Activated T-cell treated with anti-CD3 and anti-CD28 coated beads, Interleukin-2, amount 50 U/mL, for 1 hour (primary cell): ENCODE measurements at places on chromosomes 16 and 17.

GRCh38 chr17:67130768-67131167 is 86.4 kb downstream of the CACNG1 start:
- no peak for DNase-seq

DNA sequence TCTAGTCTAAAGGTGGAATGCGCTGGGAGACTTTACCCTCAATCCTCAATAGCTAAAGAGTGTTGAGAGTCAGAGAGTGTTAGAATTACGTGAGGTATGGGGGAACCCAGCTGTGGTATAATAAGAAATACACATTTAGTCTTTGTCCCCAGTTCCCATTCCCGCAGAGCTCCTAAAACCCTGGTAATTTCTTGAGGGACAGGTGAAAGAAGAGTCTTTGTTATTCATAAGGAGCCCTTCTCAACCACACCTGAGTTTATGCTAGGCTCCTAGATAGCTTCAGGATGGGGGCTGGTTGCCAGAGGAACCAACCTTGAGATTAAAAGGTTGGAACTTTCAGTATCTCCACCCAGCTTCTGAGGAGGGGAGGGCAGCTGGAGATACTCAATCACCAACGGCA is 5.8 kb downstream of the ZNF18 start:
- DNase-seq = no peak

- peak; percentile 66 for DNase-seq
Observed at GRCh38 chr17:36533935-36534839, 481 bp downstream of the MYO19 start.

GRCh38 chr16:85821390-85822135 is 22.1 kb downstream of the COX4I1 start:
- peak; percentile 89 for DNase-seq

GRCh38 chr16:35574454-35575431 is 2115.3 kb downstream of the TP53TG3F start:
- no peak for DNase-seq

DNA sequence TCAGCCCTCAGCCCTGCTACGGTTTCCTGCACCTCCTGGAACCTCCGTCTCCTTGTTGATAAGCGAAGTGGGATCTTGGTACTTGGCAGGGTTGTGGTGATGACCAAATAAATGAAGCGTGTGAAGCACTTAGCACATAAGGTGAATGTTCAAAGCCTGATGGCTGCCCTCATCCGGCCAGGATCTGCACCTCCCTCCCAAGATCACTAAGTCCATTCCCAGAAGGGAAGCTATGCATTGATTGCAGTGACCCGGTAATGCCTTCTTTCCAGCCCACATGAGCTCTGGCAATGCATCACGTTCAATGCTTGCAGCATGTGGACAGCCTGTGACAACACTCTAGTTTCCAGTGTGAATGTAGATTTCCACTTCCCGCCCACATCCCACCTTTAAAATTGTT is 24.9 kb upstream of the RHOT1 start:
- no peak for DNase-seq

DNA sequence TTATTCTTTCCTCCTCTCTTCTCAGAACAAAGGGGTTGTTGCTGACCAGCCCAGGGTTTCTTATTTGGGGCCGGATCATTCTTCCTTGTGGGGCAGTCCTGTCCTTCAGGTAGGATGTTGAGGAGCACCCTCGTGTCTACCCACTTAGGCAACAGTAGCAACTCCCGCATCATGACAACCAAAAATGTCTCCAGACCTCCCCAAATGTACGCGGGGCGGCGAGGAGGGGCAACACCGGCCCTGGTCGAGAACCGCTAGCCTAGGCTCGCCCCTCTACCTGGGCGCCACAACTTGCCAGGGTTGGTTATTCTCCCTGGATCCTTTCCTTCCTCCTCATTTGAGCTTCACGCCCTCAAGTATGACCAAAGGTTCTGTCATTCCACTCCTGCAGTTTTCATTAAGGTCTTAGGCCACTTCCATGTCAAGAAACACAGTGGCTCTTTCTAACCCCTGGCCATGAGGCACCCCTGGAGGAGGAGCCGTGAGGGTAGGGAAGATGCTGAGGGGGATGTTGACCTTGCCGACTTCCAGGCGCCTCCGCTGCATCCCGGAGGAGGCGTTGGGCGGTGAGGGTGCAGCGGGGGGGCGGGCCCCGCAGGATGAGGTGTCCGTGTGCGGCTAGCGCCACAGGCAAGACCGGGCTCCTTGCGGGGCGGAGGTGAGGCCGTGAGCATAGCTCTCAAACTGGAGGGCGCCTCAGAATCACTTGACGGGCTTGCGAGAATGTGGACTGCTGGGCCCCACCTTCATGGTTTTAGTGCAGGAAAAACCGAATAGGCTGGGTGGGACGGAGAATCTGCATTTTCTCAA is 712 bp upstream of the SPECC1 start:
- DNase-seq = no peak

DNA sequence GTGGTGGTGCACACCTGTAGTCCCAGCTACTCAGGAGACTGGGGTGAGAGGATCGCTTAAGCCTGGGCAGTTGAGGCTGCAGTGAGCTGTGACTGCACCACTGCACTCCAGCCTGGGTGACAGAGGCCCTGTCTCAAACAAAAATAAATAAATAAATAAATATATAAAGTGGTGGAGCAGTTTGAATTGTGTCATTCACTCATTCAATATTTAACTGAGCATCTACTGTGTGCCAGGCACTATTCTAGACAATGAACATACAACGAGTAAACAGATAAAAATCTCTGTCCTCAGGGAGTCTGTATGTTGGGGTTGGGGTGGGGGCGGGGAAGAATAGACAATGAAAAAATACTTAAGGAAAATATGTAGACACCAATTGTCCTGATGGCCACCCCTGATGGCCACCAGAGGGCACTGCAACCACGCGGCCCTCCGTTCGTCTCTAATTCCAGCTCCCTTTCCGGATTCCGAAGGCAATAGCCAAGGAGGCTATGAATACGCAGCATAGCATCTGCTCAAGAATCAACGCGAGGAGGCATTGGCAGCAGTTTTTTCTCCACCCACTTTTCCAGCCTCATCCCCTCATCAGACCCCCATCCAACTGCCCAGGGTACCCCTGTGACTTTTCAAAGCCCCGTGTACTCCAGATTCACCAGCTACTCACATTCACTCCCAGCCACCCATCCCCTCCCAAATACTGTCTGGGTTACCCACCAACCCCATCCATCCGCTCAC is 21.4 kb downstream of the QPRT start:
- peak; percentile 79 for DNase-seq

DNA sequence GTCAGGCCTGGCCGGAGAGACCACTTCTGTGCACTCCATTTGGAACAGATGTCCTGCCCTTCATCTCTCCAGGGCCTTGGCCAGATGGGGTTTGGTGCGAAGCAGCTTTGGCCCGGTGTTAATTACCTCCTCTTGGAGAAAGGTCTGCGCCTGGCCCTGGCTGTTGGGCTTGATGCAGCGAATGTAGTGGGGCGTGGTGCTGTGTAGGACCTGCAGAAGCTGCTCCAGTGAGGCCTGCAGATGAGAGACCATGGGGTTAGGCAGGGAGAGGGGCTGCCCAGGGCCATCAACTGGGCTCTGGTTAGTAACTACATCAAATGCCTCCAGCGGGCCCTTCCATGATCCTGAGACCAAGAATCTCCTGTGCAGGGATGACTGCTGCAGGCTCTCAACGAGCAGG is 18.7 kb downstream of the ZNHIT3 start:
- no peak for DNase-seq

DNA sequence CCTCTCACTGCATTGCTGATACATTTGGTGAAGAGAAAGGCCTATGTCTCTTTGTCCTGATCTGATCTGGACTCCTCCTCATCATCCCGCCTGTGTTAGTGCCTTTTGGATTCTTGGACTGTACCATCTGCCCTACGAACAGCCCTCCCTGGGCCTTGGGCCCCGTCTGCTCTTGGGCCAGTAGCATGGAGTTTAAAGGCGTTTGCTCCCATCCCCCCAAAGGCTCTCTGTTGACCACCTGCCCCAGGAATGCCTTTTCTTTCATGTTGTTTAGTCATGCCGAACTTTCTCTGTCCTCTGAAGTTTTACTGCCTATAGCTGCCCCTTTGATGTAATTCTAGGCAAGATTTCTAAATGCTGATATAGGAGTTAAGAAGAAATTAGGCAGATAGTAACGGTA is 30.9 kb upstream of the MEAK7 start:
- DNase-seq = no peak

DNA sequence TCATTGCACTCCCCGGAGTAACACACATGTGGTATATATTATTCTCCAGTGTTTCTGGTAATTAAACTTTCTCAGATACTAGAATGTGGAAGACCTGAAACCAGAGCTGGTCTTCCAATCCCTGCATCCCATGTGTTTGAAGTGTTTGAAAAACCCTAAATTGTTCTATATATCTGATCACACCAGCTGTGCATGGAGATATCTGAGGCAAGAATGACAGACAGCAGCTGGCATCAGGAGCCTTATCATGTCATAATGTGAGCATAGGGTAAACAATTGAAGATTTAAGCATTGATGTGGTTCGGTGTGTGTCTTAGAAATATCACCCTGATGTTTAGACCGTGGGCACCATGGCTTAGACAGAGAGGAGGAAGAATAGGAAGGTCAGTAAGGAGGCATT is 251.0 kb downstream of the CDH11 start:
- no peak for DNase-seq

DNA sequence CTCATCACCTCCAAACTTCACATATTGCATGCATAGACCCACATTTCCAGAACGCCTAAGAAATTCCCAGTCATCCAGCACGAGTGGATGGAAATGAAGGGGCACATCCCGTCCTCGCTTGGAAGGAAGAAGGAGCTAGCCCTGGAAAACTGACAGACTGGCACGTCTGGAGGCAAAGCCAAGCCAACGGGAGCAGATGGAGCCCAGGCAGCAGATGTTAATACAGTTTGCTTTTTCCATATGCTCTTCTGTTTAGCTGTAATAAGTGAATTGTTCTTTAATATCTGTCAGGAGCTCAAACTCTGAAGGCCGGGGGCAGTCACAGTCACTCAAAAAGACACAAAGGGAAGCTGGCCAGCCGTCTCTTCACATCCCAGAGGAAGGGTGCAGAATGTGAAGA is 187.7 kb downstream of the XYLT1 start:
- DNase-seq = no peak

- DNase-seq = peak; percentile 79
Observed at GRCh38 chr17:75753514-75754377, 11.2 kb downstream of the GALK1 start.

GRCh38 chr16:50245417-50246298 is 20.7 kb upstream of the ADCY7 start:
- DNase-seq = peak; percentile 61

DNA sequence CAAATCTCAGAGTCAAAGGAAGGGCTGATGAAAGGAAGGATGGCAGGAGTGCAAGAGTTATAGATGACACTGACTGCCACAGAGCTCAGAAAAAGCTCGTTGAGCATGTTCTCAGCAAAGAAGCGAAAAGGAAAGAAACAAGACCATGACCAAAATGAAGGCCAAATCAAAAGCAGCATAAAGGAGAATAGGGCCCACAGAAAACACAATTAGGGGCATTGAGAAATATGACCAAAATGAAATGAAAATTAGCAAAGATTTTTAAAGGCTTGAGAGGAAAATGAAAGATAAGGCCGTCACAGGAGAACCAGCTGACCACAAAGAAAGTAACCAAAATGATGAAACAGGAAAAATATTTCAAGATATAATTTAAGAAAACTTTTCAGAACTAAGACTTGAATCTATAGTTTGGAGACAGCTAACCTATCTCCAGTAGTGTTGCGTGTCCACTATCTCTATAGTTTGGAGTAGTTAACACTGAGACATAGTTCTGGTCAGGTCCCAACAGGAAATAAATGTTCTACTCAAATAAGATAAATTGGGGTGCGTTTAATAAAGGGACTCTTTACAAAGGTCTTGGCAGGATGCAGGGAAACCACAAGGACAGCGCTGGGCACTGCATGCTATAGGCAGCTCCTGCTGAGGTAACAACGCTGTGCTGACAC is 7.9 kb downstream of the PRSS54 start:
- no peak for DNase-seq

DNA sequence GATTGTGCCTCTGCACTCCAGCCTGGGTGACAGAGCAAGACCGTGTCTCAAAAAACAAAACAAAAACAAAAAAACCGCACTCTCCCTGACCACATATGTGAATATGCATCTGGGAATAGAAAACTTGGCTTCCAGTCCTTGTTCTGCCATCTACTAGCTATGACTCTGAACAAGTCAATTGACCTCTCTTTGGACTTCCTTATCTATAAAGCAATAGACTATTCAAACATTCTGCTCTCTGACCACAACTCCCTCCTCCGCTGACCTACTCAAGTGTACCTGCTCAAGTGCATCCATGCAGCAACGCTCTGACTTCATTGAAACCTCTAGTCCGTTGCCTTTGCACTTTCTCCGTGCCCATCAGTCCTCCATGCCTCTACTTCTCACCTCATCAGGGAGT is 52.6 kb upstream of the KDM6B start:
- DNase-seq = no peak

GRCh38 chr17:8029121-8029520 is 9.7 kb upstream of the ALOX15B start:
- DNase-seq = no peak

DNA sequence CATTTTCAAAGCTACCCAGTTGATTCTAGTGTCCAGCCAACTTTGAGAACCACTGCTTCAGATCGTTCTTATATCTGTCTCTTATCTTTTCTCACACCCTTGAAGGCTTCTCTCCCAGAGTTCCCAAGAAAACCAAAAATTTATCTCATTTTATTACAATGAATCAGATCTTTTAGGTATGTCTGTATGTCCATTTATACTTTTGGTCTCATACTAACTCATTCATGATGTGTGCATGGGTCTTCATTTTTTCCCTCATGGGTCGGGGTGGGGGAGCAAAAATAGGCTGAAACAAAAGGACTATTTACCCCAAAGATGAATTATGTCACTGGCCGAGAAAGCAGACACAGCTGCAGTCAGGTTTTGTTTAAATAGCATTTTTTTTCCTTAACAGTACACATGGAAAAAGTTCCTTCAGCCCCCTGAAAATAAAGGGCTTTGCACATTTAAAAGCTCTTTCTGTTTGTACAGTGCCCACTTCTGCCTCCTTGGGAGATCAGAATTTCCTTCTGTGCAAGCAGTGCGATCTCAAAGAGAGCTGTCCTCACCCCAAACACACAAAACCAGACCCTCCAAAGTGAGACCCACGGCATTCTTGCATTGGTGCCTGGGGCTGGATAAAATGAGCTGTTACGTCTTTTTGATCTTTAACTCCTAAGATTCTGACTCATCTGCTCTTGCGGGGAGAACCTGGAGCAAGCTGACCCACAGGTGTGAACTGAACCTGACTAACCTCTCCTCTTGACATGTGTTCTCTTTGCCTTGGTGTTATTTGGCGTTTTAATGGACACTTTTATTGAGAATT is 251.2 kb upstream of the ELAC2 start:
- no peak for DNase-seq
